ENCODE measurements at places on chromosomes 5 and 9.

- no peak for DNase-seq
Observed at GRCh38 chr9:112487799-112488340, 1.2 kb downstream of the KIAA1958 start.

DNA sequence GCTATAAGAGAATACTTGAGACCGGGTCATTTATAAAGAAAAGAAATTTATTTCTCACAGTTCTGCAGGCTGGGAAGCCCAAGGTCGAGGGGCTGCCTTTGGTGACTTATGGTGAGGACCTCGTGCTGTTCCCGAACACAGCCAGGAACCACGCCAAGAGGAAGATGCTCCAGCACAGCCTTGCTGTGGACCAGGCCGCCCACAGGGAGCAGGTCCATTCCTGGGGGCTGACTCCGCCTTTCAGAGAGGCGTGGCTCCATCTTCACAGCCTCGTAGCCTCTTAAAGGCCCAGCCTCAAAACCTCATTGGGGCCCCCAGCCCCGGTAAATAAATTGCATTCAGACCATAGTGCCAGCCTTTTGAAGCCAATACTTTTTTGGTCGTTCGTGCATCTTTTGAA, 93.5 kb upstream of the CACNA1B start:
- DNase-seq = no peak

DNA sequence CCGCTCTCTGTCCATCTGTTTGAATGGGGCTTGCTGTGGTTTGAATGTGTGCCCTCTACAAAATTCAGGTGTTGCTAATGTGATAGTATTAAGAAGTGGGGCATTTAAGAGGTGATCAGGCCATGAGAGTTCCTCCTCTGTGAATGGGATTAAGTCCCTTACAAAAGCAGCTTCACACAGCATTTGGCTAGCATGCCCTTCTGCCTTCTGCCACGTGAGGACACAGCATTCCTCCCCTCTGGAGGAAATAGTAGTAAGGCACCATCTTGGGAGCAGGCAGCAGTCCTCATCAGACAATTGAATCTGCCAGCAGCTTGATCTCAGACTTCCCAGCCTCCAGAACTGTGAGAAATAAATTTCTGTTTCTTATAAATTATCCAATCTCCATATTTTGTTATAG, 540.2 kb downstream of the CSNK1G3 start:
- DNase-seq = no peak

GRCh38 chr9:82252116-82252515, 263.5 kb downstream of the SPATA31D1 start:
- no peak for DNase-seq

DNA sequence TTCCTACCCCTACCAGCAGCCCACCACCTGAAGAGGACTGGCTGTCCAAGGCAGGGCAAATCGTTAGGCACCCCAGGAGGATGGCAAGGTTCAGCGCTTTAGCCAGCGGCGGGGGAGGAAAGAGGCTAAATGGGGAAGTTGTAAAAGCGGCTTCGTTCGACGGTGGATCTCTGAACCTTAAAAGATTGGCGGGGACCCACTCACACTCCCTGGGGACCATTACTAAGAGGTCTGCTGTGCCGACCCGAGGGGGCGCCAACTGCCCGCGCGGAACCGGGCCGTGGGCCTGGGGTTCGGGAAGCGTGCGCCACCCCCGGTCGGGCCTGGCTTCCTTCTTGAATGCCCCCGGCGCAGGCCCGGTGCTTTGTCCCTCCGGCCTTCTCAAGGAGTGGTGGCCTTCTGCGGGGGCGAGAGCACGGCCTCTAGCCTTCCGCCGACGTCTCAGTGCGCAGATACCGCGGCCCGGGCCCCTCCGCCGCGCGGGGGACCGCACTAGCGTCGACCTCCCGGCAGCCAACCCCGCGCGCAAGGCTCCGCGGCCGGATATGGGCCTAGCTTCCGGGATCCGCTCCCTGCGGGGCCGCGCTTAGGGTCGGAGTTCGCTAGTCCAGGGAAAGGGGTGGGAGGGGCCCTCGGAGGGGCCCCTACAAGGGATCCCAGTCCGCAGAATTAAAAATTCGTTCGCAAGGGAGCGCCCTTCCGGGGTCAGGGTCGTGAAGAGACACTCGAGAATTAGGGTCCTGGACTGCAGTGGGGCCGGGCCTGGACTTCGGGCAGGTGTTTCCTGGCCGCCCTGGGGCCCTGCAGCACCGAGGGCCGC, 10.5 kb downstream of the NR2F1-AS1 start:
- no peak for DNase-seq

DNA sequence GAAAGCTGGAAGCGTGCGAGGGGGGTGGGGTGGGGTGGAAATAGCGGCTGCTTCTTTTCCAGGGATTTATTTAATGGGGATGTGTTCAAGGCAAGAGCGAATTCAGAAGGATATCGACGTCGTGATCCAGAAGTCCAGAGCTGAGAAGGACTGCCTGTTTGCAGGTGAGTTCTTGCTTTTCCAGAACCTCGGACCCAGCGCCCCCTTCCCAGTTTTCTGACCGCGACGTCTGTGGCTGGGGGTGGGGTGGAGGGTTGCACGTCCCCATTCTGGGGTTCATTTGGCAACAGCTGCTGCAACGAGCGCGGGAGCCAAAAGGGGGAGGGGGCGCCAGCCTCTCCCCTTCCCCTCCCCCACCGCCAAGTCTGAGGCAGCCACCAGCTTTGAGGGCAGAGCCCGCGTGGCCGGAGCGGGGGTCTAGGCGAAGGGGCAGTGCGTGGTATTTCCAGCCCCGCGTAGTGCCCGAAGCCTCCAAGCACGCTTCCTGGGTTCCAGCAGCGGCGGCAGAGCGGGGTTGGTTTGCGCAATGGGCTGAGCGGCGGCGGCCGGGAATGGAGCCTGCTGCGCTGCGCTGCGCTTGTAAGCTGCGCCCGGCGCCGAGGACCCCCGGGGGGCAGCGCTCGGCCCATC, 701 bp downstream of the PARP8 start:
- no peak for DNase-seq

DNA sequence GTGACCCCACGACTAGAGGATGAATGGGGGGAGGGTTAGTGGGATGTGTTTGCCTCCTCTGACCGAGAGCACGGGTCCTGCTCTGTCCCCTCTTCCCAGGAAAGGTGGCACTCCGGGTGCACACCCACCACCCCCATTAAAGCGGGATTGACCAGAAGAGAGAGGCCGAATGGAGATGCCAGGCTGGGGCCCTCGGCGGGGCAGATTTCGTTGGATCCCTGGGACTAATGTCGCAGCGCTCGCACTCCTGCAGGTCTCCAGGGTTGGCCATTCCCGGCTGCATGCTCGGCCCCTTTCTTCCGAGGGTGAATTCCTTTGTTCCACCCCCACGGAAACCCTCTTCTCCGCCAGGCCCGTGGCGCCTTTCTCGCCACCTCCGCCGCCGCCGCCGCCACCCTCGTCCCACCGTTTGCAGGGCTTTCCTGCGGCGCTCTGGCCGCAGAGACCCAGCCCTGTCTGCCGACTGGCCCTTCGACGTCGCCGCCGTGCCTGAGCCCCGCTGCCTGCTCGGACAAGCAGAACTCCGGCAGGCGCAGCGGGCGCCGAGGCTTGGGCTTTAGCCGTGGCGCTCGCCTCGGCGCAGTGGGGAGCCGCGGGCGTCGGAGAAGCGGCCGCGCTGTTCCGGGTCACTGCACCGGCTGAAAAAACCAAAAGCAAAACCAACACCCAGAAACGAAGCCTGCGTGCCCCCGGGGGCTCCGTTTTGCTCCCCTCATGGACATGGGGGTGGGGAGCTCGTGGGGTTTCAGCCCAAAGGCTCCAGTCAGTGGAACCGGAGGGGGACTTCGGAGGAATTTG, 11.8 kb downstream of the LMX1B start:
- DNase-seq = no peak

DNA sequence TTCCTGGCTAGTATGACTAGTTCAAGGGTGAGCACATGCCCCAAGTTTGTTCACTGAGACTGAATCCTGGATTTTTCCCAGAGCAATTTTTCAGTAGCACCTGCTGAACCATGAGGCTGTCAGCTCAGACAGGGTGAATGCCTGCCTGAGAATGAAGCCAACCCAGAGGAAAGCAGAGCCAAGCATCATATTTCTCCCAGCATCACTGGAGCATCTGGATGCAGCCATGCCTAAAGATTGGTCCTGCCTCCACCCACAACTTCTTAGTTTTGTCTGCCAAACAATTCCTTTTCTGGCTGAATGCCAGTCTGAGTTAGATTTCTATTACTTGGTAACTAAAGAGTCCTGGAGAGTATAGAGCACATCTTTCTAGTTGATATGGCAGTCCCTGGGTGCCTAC, 343.6 kb downstream of the CSNK1G3 start:
- no peak for DNase-seq

- DNase-seq = no peak
Observed at GRCh38 chr9:86902586-86902985, 44.7 kb downstream of the GAS1 start.

DNA sequence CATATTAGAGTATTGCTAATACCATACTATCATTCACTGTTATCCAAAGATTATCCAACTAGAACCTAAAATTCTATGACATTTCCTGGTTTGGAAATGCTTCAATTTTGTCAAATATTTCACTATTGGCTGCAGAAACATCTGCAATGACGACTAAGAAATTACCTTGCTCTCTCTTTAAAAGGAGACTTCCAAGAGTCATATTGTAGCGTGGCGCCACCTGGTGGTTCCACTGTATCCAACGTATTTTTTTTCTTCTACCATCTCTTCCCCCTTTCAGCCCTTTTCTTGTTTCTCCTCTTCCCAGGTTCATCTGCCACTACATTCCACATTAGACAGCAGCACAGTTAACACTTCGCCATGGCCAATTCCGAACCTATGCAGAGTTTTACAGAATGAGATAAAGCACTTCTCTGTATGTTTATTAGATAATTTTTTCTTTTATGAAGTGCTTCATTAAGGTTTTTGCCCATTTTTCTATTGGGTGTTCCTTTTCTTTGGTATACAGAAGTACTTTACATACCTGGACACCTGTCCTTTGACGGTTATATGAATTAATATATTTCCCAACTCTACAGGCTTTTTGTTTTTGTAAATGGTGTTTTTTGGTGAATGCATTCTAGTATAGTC, 153.5 kb downstream of the CDC42SE2 start:
- peak; percentile 60 for DNase-seq

- peak; percentile 43 for DNase-seq
Observed at GRCh38 chr5:150778517-150779396, at the start of gene SMIM3. Gene SMIM3, plus strand, starts transcription at chr5:150778757. Its CDS starts 16,684 bp downstream, at chr5:150795441.

DNA sequence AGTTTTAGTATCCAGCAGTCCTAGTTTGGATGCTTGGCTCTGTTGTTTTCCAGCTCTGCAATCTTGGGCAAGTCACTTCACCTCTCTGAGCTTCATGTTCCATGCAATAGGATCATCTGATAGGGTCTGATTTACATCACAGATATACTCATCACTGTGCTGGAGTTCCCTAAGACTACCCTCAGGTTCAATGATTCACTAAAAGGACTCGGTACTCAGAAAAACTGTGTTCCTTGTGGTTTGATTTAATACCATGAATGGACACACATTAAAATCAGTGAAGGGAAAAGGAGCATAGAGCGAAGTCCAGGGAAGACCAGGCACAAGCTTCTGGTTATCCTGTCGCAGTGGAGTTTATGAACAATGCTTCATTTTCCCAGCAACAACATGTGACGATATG, 119.9 kb upstream of the EFNA5 start:
- no peak for DNase-seq

- DNase-seq = no peak
Observed at GRCh38 chr5:98474782-98475181, 298.7 kb upstream of the RGMB start.

DNA sequence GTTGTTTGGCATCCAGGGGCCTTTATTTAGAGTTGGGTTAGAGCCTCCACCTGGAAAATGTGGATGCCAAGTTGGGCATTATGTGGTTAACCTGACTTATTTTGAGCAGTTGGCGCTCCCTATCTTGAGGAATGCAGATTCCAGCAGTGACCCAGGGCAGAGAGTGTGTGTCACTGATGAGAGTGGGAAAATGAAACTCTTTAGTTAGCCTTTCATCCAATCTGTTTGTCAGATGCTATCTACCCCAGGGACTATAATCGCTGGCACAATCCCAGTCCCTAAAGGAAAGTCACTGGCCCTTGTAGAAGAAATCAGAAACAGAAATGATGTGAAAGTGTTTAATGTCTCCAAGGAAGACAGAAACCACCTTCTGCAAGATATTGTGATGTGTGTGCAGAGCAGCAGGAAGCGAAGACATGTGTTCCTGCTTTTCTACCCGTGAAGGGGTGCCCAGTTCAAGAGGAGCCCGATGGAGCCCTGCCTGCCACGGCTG, 10.2 kb upstream of the STING1 start:
- no peak for DNase-seq

DNA sequence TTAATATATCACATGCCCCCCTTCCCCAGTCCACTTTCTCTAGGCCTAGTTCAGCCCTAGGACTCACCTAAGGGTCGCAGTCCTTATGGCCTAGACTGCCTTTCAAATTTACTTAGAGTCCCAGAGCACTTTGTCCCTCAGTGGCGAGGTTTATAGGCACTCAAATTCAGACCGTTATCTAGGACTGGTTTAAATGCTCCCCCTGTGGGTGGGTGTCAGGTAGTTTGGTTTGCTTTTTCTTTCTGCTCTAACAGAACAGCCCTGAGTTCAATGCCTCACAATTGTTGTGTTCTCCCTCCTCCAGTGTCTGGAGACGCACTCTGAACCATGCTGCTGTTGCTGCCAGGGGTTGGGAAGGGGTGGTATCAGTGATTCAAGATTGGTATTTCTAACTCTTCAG, 317.1 kb downstream of the MAT2B start:
- DNase-seq = no peak

DNA sequence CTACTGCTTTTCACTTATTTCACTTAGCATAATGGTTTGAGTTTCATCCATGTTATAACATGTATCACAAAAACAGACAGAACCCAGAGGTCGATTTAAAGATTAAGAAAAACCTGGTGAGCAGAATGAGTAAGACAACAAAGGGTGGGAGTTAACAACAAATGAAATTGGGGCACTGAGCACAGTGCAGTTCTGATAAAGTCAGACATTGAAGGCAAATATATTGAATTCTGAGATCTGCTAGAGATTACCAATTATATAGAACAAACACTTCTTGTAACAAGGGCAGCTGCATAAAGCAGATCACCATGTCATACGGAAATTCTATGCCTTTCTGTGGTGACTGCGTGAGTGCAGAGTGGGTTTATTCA, 517.3 kb upstream of the RORB start:
- no peak for DNase-seq

DNA sequence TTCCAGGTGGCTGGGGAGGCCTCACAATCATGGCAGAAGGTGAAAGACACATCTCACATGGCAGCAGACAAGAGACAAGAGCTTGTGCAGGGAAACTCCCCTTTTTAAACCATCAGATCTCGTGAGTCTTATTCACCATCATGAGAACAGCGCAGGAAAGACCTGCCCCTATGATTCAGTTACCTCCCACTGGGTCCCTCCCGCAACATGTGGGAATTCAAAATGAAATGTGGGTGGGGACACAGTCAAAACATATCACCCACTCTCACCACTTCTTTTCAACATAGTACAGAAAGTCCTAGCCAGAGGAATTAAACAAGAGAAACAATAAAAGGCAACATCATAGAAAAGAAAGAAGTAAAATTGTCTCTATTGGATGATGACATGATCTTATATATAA, 223.4 kb upstream of the SLC24A2 start:
- DNase-seq = no peak
